ENCODE measurements at places on chromosomes 7 and 10.

DNA sequence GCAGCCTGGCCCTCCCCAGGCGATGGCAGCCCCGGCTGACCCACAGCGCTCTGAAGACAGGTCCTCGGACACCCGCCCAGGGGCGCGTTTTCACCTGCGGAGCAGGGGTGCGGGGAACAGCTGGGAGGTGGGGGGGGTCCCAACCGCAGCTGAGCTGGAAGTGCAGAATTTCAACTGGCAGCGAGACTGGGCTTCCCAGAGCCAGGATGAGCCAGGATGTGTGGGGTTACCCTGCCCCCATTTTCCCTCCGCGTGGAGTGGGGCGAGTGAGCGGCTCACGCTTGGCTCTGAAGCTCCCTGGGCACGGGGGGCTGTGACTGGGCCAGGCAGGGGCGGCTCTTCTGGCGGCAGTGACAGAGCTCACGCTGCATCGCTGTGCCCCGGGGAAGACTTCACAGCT is 70.2 kb downstream of the DNAJB6 start:
- no peak for DNase-seq

DNA sequence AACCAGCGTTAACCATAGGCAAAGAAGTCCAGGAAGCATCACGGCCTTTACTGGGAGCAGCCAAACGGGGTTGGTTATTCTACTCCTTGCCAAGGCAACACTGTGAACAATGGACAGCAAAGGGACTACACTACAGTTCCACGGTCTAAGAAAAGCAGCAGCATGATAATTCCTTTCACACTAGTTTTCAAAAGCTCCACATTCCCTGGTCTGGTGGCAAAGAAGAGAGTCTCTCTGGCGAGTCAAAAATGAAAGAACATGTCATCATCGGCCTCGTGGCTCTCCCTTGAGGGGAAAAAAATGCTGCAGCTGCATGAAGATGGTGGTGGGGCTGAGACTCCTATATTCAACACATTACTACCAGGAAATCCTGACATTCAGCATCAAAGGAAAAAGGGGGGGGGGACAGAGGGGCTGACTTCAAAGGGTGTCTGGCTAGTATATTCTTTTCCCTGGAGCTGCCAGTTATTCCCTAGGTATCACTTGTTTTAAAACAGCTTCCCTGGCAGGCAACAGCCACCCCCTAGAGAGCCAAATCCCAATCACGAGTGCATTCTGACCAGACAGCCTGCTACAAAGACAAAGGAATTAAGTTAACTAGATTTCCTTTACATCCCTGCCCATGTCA is 49.1 kb downstream of the SLC37A3 start:
- peak; percentile 32 for DNase-seq

GRCh38 chr10:58784361-58784760 is 271.7 kb downstream of the BICC1 start:
- no peak for DNase-seq

GRCh38 chr10:114604357-114605130 is 53.5 kb downstream of the ABLIM1 start:
- DNase-seq = no peak

- no peak for DNase-seq
Measured at GRCh38 chr10:102394801-102395399, 605 bp upstream of the NFKB2 start.

DNA sequence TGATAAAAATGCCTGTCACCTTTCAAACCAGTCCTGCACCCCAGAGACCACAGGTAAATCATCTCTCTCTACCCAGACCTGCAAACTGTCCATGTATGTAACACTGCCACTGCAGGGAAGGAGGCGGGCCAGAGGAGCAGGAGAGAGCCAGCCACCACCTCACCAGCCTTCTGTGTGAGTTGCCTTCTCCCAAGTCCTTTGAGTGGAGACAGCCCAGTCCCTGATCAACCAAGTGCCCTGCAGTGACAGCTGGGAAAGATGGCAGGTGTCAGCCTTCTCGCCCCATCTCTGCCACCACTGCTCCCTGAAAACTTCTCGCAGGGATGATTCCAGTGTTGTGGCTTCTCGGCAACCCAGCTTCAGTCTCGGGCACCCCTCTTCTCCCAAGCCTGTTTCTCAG is 42.4 kb downstream of the MTURN start:
- DNase-seq = no peak

Data from COR-L47 (cell line).